ENCODE measurements at places on chromosomes 1 and 21.

DNA sequence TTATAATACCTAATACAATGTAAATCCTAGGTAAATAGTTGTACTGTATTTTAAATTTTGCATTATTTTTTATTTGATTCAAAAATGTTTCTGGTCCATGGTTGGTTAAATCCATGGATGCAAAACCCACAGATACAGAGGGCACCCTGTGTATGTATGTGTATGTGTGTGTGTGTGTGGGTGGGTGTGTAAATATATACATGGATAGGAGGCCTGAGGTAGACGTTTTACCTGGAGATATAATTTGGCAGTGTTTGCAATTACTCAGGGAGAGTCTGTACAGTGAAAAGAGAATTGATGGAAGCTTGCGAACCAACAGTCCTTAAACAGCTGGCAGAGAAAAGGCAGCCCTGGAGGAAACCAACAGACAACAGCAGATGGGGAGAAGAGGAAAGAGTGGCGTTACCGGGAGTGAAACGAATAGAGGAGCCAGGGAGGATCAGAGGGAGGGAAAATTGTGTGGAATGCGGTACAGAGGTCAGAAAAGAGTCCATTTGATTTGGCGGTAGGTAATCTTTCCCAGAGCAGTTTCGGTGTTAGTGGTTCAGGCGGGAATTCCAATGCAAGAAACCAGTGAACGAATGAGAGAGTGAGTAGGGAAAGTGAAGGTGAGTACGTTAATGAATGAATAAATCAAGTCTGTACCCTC lies 47.9 kb upstream of the NBL1 start:
- DNase-seq: peak; percentile 12

GRCh38 chr1:206557636-206558473 lies 50.5 kb downstream of the RASSF5 start:
- DNase-seq: no peak

DNA sequence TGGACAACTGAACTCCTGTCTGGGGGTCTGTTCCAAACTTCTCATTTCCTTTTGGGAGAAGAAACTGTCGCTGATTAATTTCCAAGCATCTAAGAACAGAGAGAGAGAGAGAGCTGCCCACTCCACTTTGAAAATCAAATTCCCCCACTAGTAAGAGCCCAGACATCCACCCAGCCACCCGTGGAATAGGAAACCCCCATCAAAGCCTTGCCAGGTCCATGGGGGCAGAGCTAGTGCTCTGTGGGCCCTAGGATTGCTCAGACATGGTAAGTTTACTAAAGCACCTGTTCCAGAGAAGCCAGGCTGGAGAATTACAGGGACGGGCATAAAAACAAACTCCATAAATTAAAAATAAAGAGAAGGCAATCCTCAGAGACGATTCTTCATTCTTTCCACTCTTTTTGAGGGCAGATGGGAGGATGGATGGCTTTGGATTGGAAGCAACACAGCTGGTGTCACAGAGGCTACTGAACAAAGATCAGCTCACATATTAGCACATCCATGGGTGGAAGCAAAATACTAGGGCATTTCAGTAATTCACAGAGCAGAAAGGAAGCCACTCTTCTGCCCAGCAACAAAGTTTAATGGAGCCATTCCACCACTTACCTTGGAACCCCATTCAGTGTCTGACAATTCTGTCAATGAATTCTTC lies 103.9 kb downstream of the COLGALT2 start:
- DNase-seq: no peak

DNA sequence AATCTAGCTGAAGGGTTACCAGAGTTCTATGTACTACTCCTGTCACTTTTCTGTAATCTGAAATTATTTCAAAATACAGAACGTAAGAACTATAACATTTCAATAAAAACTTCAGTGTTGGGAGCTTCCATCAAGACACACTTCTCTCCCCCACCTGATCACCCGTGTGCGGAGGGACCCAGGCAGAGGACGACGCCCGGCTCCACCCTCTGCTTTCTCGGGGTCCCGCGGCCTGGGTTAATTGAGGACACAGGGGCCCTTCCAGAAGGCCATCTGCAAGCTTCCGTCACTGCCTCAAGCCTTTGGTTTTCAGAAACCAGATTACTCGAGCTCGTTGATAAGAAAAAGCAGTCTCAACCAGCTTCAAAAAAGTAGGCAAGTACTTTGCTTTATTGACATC lies 27.8 kb downstream of the RIPK4 start:
- no peak for DNase-seq

GRCh38 chr1:58401991-58402390 lies 144.5 kb downstream of the OMA1 start:
- no peak for DNase-seq

- DNase-seq: peak; percentile 87
Observed at GRCh38 chr1:2088458-2088857, 38.2 kb downstream of the PRKCZ start.

DNA sequence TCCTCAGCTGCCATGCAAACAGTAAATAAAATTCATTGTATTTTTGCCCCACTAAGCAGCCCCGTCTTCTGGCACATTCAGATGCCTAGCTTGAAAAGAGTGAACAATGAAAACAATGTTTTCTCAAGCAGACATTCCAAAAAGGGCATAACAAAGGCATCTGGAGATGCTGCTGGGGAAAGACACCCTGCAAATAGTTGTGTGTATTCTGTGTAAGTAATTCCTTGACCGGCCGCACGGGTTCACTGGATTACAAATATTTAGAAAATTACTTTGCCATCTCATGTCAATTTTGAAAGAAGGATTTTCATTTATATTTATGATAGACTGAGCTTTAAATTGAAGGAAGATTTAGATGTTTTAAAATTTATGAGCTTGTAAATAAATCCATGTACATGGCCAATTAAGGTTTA lies 142.2 kb downstream of the SLC45A1 start:
- DNase-seq: no peak

DNA sequence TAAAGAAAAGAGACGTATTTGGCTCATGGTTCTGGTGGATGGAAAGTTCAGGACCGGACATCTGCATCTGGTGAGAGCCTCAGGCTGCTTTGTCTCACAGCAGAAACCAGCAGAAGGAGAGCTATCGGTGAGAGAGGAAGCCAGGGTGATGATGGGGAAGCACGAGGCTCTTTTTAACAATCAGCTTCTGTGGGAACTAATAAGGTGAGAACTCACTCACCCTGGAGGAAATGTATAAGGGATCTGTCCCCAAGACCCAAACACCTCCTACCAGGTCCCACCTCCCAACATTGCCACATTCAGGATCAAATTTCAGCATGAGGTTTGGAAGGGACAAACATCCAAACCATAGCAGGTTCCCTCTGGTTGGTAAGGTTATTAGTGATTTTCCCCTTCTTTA lies 32.8 kb downstream of the ASTN1 start:
- no peak for DNase-seq

DNA sequence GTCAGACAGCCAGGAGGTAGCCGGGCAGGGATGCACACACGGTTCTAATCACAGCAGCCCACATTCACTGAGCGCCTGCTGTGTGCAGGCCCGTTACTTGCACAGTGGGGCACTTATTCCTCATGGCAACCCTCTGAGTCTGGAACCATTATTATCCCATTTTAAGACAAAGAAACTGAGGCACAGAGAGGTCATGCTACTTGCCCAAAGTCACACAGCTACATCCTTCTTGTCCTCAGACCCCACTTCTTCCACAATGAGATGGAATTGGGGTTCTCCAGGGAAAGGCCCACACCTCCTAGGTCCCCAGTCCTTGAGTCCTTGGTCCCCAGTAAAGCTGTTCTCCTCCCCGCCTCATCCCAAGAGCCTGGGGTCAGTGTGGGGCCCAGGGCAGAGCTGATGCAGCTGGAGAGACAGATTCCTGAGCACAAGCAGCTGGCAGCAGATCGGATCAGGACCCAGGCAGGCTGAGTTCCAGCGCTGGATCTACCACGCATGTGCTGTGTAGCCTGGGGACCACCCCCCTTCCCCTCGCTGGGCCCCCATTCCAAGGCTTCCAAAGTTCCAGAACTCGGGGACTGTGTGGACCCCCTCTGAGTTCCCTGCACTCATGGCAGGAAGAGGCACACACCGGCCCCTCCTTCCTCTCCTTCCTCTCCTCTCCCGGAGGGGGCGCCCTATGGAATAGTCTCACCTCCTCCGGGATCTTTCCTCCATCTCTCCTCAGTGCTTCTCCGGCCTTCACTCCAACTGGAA lies 393.4 kb downstream of the MATN1 start:
- DNase-seq: no peak

DNA sequence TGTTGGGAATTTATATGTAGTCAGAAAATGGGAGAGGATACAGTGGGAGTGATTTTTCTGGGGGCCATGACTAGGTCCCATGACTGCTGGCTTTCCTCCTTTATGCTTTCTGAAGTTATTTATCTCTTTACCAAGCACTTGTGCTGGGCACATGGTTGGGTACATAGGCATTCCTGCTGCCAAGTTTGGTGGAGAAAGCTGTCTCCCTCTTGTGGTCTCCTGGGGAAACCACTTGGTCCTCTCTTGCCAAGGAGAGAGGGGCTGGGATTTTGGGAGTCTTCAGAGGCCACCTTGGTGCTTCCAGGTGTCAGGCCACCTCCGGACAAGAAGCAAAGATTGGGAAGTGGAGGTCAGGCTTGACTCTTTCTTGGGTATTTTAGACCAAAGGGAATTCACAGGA lies 120.2 kb upstream of the KCNE2 start:
- peak; percentile 15 for DNase-seq

DNA sequence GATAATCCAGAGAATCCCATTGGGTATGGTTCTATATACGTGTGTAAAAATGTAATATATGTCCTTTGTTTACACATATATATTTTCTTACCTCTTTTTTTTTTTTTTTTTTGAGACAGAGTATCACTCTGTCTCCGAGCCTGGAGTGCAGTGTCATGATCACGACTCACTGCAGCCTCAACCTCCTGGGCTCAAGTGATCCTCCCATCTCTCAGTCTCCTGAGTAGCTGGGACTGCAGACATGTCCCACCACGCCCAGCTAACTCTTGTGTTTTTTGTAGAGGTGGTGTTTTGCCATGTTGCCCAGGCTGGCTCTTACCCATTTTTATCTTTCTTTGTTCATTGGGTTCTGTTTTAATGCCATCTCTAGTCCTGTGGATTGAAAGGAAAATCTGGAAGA lies 59.5 kb downstream of the ZBTB17 start:
- DNase-seq: no peak

DNA sequence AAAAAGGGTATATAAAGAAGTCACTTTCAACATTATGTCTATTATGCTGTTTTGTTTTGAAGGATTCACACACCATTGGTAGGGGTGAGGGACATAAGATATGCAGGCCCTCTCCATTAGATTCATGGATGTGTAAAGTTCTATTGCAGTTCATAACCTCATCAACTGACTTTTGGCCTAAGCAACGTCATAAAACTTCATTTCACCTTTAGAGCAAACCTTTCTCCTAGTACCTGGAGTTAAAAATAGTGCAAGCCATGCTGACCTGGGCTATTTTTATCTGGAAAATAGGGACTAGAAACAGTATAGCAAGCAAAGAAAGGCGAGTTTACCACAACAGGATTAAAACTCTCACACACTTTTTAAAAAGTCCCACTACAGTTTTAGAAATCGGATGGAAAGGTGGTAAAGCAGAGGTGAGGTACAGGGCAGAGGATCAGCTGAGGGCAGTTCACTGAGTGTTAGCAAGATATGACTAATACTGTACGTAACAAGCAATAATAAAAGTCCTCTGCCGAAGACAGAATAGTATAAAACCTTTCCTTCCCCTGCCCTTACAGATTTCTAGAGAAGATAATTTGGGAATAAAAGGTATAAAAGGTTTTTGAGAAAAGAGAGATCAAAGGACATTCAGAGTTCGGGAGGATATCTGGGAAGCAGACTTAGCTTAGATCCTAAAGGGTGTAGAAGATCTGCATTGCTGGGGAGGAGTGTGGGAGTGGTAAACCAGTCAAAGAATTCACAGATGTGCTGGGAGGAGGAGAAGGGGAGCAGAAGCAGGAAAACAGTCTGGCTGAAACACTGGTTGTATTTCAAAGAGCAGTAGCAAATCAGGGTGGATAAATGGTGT lies 14.3 kb downstream of the EGLN1 start:
- no peak for DNase-seq

DNA sequence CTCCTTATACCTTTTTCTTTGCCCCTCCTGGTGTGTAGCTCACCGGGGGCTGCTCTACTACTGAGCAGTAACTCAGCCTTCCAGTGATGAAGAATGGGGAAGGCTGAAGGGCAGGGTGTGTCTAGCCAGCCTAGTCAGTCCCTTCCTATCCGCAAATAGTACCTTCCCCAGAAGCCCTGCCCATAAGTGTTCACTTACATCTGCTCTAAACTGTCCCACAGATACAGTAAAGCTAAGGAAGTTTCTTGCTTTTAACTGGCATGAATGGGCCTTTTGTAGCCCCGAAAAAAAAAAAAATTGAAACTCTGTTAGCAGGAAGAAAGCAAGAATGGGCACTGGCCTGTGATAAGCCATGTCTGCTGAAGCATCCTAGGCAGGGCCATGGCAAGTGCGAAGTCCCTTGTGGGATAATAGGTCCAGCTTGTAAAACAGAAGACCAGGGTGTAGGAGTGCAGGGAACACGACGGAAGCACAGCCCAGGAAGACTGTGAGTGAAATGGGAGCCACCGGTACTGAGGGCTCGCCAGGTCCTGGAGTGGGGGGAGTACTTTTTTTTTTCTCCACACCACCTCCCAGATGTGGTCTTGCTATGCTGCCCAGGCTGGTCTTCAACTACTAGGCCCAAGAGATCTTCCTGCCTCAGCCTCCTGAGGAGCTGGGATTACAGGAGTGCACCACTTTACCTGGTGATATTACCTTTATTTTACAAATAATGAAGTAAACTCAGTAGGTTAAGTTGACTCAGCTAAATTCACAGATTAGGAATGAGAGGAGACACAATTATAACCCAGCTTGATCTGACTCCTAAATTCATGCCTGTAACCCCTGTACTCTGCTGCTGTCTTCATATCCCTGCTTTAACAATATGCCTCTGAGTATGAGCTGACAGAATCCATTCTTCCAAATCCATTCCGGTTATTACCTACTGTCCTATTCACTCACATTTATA lies 347.5 kb downstream of the SMYD3 start:
- no peak for DNase-seq

- no peak for DNase-seq
Observed at GRCh38 chr1:223393275-223394214, at the start of gene CCDC185. Gene CCDC185 (plus strand): TSS chr1:223393415. CDS start chr1:223393476, 61 bp downstream.

GRCh38 chr1:208724079-208724478 lies 479.9 kb upstream of the PLXNA2 start:
- no peak for DNase-seq

DNA sequence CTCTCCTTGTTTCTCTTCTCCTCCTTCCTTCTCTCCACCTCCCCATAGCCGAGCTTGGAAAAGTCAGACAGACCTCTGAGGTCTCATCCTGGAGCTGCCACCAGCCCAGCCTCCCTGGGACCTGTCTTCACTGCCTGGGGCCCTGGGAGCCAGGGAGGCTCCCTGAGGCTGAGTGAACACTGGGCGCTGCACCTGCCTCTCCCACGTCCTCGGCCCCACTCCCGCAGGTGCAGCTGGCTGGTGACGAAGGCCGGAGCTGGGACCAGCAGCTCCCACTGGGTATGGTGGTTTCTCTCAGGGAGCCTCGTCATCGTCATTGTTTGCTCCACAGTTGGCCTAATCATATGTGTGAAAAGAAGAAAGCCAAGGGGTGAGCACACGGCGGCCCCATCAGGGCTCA lies 5.3 kb downstream of the TNFRSF14 start:
- DNase-seq: no peak

DNA sequence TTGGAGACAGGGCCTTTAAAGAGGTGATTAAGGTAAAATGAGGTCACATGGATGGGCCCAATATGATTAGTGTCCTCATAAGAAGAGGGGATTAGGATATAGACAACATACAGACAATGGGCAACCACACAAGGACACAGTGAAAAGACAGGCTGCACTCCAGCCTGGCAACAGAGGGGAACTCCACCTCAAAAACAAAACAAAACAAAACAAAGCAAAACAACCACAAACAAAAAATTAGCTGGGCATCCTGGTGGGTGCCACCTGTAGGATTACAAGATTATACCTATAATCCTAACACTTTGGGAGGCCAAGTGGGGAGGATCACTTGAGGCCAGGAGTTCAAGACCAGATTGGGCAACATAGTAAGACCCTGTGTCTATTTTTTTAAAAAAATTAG lies 4.8 kb upstream of the MDM4 start:
- DNase-seq: no peak
